Tongue (tissue), 3 donors: ENCODE measurements at places on chromosomes 16 and 17.
A peak's percentile ranks its signal among the peaks of the same experiment; 100 is the strongest.

GRCh38 chr17:34146440-34147043 lies 108.5 kb upstream of the CCL2 start:
- peak; percentile 44 for DNase-seq

GRCh38 chr17:44827863-44828262 lies 2.2 kb downstream of the GJC1 start:
- no peak for DNase-seq

GRCh38 chr17:78133179-78133951 lies 2.8 kb downstream of the TMC8 start:
- no peak for DNase-seq

GRCh38 chr17:21251337-21252010 lies 1.7 kb downstream of the NATD1 start:
- DNase-seq: no peak

DNA sequence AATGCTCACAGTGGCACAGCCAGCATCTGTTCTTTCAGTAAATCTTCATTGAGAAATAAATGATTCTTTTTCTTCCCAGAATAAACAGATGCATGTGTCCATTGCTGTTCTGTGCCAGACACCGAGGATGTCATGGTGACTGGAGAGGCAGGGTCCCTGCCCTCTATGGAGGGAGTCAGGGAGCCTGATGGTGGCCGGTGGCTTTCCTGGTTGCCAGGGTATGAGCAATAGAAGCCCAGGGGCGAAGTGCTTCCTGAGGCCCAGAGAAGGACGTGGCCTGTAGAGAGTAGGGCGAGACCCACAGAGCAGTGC lies 29.9 kb upstream of the NUDT16L1 start:
- DNase-seq: no peak

DNA sequence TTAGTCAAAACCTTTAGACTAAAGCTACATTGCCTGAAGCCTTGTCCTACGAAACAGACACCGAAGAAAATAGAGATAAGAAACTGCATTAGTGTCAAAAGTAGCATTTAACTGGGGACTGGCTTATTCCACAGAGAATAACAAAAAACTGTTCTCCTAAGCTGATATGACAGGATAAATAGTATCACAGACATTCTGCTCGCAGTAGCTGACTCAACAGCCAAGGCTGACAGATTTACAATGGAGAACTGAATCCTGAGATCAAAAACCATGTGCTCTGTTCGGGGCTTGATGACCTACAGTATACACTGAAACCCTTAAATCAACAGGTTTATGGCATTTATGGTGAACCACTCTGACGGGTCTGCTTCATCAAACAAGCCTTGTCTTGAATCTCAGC lies 25.5 kb downstream of the ADAMTS18 start:
- DNase-seq: peak; percentile 36

DNA sequence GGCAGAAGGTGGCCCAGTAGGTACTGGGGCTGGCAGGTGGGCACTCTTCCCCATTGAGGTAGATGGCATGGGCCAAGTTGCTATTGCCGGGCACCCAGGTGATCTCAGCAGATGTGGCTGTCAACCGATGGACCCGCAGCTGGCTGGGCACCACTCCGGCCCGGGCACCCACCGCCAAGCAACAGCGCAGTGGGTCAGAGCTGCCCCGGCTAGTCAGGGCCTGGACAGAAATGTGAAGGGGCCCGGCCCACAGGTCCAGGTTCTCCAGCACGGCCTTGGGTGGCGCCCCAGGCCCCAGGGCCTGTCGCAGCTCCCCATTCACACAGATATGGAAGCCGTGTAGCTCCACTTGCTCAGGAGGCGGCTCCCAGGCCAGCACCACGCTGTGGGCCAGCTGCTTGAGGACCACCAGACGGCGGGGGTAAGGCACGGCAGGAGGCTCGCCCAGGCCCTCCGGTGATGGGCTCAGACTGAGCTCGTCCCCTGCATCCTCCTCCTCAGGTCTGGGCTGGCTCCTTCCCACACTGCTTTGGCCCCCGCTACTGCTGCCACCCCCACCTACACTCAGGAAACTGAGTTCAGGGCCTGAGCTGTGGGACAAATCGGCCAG lies 16.5 kb downstream of the TSPOAP1 start:
- DNase-seq: no peak

GRCh38 chr16:48064971-48065370 lies 90.8 kb downstream of the ABCC12 start:
- no peak for DNase-seq

DNA sequence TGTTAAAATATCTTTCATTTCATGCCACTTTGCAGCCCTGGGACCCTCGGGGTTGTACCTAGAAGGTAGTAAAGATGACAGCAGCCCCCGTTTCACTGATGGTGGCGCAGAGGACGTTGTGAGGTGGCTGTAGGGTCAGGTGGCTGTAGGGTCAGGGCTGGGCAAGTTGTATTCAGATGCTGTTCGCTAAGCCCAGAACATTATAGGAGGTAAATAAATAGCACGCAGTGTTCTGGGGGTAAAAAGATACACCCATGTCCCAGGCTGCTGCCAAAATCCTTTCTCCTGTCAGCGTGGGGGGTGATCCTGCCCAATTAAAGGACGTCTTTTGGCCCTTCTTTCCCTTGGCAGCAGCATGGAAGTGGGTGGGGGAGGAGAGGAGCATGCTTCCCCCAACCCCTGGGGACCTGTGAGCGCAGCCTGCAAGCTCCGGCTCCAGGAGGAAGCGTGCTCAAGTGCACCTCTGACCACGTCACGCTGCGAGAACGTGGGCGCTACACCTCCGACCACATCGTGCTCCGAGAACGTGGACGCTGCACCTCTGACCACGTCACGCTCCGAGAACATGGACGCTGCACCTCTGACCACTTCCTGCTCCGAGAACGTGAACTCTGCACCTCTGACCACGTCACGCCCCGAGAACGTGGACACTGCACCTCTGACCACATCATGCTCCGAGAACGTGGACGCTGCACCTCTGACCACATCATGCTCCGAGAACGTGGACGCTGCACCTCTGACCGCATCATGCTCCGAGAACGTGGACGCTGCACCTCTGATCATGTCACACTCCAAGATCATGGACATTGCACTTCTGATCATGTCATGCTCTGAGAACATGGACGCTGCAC lies 182.1 kb downstream of the RPTOR start:
- no peak for DNase-seq

- no peak for DNase-seq
Observed at GRCh38 chr16:4771646-4772045, 4.7 kb upstream of the ZNF500 start.

GRCh38 chr17:59688496-59688895 lies 18.7 kb downstream of the PTRH2 start:
- no peak for DNase-seq

- no peak for DNase-seq
Observed at GRCh38 chr16:55690841-55691240, 35.1 kb downstream of the SLC6A2 start.

DNA sequence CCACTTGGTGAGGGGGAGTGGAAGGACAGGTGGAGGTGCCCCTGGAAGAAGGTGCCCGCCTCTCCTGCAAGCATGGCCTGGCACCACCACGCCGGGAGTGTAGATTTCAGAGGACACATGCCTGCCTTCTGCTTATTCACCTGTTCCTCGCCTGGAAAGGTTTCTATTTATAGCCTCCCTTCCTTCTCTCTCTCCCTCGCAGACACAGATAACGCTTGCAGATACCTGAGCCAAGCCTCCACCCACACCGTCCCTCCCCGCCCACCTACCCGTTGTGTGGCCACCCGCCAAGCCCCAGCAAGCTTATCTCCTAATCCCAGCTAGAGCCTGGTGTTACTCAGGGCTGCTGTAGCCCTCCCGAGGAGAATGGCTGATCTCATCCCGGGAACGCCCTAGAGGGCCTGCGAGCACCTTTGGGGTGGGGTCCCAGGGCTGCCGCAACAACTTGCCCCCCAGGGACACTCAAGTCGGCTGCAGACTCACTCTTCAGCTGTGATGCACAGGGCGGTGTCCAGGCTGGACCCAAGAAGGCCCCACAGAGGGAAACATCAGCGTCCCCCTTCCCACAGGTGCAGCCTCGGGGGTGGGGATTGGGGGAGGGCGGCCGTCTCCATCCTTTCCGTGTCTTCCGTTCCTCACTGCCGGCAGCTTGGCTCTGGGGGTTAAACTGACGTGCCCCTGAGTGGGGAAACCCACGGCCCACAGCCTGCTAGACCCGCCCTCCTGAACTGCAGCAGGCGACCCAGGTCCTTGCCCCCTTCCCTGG lies 1.9 kb upstream of the SNAI3 start:
- peak; percentile 49 for DNase-seq

DNA sequence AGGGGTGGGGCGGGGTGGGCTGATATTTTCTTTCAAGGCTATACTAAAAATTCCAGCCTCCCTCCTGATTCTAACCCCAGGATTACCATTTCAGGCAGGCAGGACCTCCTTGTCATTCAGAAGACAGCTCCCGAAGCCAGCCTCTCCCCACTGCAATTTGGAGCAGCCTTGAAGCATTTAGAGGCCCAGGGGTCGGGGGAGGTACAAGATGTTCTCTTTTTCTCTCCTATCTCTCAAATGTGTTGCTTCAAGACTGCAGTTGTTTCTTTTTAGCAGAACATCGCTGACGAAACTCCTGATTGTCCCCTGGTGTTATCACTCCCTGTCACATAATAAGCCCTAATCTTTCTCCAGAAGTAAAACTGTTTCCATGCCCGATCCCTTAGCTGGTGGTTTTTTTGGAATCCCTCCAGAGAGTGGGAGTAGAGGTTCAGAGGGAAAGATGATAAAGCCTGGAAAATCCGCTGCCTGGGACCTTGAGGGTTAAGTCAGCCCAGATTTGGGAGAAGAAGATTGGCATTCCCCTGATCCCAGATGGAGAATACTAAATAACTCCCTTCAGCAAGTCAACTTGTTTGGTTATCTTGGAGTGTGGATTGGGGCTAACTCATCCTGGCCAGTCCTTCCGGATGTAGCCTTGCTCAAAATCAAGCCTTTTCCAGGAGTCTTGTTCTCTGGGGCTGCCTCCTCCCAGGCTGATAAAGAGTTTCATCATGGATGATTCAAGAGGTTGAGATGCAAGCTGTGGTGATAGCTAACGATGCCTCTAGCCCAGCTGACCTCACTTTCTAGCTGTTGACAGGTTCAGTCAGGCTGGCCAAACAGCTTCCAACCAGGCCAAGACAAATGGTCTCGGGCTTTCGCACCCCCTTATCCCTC lies 71.3 kb downstream of the SOX9 start:
- no peak for DNase-seq

GRCh38 chr16:21071741-21072140 lies 78.9 kb downstream of the DNAH3 start:
- DNase-seq: no peak

DNA sequence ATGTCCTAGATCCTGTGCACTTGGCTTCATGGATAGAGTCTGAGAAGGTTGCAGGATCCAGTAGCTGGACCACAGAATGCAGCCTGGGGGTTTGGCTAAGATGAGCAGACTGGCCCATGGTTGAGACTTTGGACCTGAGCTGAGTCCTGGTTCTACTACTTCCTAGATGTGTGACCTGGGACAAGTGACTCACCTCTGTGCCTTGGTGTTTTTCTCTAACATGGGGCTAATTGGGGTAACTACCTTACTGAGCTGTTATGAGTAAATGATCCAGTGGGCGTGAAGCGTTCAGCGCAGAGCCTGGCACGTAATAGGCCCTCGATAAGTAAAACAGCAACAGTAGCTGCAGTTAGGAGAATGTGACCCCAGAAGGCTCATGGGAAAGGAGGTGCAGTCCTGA lies 38.8 kb downstream of the SNX20 start:
- DNase-seq: no peak

GRCh38 chr17:41544491-41544892 lies 16.4 kb upstream of the KRT19 start:
- DNase-seq: peak; percentile 63

GRCh38 chr16:81220349-81220748 lies 18.1 kb upstream of the BCO1 start:
- no peak for DNase-seq

- no peak for DNase-seq
Observed at GRCh38 chr17:83106056-83106588, 26.7 kb downstream of the METRNL start.

DNA sequence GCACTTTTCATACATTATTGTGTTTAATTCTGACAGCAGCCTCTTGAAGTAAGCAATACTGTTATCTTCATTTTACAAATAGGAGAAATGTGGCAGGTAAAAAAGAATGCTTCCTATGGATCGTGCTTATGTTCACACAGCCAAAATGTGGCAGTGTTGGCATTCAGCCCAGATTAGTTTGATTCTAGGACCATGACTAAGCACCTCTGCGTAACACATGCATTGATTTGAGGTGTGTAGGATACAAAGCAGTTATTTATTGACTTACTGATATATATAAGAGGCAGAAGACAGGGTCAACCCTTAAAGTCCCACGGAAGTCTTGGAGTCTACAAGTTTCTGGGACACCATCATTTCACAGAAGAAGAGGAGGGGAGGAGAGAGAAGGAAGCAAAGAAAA lies 1144.4 kb upstream of the GOT2 start:
- peak; percentile 8 for DNase-seq
